ENCODE measurements at places on chromosomes 12 and 14. TPM values are rescaled to one million over a fixed set of nuclear protein-coding genes. Genes with fewer than 3 reads are reported as not detected.

The ENDOU gene
- 0.25 TPM for total RNA-seq

The NXPH4 gene
- total RNA-seq, result not detected

The TBX5 gene
- not detected for total RNA-seq

The KRT81 gene
- not detected for total RNA-seq

The DEGS2 gene
- total RNA-seq, result 0.17 TPM

The CLEC14A gene
- 6.4 TPM for total RNA-seq

The OTX2 gene
- not detected for total RNA-seq

The HOXC12 gene
- not detected for total RNA-seq

The PLEKHA5 gene
- 23.8 TPM for total RNA-seq

- DNase-seq, result no peak
Observed at GRCh38 chr12:76883151-76883550, 4.3 kb upstream of the CSRP2 start.

- DNase-seq, result no peak
Observed at GRCh38 chr12:12599750-12600643, 11.7 kb upstream of the CREBL2 start.

DNA sequence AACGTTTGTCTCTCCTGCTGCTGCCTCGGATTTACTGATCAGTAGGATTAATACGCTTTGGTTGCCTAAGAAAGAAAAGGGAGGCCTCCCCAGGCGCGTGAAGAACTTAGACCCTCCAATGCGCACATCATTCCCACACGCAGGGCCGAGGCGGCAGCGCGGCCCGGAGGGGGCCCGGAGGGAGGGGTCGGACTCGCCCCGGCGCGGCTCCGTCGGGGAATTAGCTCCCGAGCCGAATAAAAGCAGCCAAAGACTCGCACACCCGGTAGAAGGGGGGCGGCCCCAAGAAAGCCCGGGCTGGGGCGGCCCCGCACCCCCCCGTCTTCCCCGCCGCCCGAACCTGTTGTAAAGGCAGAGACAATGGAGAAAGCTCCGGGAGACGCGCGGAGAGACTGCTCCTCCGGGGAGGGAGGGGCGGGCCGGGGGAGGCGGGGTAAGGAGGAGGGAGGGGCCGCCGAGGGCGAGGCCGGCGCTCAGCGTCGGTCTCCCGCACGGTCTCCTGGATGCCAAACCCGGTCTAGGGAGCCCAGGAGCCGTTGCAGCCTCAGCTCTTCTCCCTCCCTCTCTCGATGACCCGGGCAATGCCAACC lies at the start of gene NELL2:
Gene NELL2 (minus strand): TSS at position 362 of the 590 bp plus-strand sequence. CDS start 446 bp downstream, outside the sequence.
- no peak for DNase-seq

DNA sequence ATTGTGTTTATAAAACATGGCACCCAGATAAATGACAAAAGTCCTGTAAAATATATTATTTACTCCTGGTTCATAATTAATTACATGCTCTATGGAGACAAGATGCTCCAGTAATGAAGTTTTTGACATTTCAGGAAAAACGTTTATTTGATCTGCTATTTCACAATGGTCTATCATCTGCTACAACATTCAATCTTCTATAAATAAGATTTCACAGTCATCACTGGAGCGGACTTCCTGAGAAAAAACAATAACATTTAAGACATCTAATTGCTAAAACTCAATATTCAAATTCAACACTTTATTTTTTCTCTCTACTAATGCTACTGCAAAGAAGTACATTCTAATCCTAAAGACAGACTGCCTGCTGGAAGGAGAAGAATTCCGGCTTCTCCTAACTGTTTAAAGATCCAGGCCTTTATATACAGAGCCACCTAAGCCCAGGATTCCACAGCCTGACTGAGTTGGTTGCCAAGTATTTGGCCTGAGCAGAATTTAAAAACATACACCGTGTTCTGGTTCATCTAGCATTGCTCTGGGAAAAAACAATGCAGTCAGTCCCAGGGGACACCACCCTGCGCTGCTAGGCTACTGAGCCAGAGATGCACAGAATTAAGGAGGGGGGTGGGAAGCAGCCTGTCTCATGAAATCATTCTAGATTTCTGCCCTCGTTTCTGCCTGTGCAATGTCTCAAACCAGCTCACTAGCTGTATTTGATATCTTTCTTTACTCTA lies 58.0 kb downstream of the TMTC1 start:
- no peak for DNase-seq

- DNase-seq, result no peak
Observed at GRCh38 chr12:89796798-89797382, 88.3 kb upstream of the ATP2B1 start.

- DNase-seq, result peak; percentile 94
Observed at GRCh38 chr12:45728630-45729232, 775 bp upstream of the ARID2 start.

DNA sequence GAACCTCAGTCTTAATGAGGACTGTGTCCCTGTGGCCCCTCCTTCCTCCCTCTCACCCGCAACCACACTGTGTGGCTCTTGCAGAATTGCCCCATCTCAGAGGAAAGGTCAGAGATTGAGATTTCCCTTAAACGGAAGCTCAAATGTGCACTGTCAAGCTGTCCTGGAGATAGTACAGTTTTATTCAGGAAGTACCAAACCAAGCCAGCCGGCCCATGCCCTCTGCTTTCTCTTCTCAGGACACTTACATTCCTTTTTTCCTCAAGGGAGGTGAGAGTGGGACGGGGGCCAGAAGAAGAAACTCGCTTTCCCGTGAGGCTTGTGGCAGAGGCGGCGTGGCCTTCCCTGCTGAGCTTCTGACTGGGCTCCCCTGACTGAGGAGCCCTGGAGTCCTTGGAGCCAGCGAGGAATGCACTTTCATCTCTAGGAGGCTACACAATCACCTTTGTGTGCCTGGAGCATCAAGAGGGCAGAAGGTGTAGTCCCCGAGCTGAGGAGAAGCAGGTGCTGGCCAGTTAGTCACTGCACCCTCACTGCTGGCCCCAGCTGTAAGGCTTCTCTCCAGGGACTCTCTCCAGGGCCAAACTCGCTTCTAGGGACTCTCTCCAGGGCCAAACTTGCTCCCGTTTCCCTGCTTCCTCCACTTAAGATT lies 24.1 kb upstream of the ATP2A2 start:
- DNase-seq, result no peak

GRCh38 chr12:46244273-46244915 lies 24.4 kb downstream of the SLC38A1 start:
- DNase-seq, result no peak

DNA sequence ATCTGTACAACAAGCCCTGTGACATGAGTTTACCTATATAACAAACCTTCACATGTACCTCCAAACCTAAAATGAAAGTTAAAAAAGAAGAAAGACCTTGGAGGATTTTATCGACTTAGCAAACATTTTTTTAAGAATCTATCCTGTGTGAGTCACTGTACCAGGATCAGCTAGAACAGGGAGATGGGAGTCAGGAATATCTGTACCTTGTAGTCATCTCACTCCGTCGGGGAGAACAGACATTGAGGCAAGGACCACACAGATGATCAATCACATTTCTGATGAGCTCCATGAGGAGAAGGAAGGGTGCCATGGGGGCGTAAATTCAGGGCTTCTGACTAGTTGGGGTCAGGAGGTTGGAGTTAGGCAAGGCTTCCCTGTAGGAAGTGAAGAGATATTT lies 310.6 kb downstream of the VRK1 start:
- DNase-seq, result no peak

GRCh38 chr12:80157645-80158044 lies 58.3 kb downstream of the OTOGL start:
- no peak for DNase-seq

DNA sequence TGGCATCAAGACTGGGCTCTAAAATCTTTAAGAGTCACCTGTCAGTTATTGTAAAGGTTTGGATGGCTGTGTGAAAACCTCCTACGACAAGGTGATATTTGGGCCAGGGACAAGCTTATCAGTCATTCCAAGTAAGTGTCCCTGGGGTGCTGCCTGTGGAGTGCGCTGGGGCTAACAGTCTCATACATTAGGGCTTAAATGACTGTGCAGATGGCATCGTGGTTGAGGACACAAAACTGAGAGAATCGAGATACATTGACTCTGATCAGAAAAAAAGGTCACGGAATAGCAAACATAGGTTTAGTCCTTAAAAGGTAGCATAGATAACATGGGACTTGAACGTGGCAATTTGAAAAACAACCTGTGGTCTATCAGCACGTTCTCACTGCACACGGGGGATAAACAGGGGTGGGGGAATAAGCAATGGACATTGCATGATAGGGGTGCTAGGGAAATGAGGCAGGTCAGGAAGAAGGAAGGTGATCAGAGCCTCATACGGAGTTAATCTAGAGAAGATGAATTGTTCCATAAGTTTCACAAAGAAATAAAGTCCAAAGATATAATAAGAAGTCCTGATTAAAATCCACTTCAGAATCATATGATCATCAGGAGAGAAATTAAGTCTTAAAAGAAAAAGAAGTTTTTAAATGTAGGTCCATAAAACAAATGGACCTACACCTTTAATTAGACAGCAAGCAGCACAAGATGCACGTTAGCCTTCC lies 100.3 kb downstream of the DAD1 start:
- no peak for DNase-seq

DNA sequence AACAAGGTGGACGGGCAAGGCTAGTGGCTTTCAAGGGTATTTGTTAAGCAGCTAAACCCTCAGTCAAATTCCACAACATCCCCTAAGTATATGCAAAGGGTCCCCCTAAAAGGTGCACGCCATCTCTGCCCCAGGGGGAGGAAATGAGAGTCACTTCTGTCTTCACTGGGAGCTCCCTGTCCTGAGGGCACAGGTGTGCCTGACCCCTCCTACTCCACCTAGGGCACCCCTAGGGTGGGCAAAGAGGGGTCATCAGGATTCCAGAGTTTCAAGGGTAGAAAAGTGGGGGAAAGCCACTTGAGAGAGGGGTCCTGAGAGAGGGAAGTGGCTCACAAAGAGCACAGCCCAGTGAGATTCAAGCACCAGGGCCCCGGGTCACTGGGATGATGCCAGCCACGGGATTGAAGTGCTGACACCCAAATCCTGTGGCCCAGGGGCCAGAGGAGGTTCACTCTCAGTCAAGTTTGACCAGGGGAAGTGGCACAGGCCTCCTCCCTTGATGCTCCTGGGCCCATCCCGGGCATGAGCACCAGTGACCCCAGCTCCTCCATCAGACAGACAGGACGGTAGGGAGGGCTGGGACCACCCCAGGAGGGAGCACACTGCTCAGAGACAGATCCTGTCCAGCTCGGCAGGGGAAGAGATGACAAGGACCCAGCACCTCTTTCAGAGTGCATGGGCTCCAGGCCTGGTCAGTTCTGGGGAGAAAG lies 82.3 kb upstream of the BCL11B start:
- DNase-seq, result no peak

- DNase-seq, result no peak
Observed at GRCh38 chr14:23578560-23579310, at the start of gene JPH4. Gene JPH4, minus strand, starts transcription at chr14:23578790. Its CDS starts 1,337 bp downstream, at chr14:23577453.

- DNase-seq, result no peak
Observed at GRCh38 chr12:110906516-110906915, 13.9 kb downstream of the MYL2 start.

- DNase-seq, result no peak
Observed at GRCh38 chr12:530308-530707, 70.6 kb downstream of the B4GALNT3 start.

DNA sequence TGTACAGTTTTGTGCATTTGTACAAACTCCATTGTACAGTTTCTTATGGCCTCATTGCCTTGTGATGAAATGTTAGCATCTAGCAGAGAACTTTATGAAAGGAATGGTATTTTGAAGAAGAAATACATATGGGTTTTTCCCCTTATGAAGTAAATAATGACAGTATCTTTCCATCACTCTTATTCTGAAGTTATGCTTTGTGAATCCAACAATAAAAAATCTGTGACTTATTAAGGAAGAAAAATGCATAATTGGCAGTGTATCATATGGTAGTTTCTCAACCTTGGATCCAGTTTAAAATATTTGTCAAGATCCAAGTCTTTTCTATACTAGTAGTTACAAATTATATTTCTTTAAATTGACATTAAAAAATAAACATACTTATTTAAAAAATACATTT lies 859.1 kb upstream of the FLRT2 start:
- no peak for DNase-seq

DNA sequence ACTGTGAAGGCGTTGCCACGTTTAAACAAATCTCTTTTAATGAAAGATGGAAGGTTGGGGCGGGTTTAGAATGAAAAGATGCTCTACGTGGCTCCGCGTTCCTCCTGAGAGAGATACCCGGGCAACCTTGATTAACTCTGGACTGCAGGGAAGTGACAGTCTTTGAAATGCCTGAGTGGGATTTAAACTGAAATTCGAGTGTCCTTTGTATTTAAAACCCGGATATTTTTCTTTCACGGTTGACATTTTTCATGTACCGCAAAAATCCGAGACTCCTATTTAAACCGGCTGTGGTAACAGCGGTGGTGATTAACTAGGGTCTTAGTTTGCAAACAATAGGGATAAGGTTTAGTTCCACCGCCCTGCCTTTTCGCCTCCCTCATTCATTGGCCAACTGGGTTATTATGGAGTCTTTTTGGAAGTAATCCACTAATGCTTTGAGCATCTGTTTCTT lies 707 bp downstream of the G2E3 start:
- no peak for DNase-seq

DNA sequence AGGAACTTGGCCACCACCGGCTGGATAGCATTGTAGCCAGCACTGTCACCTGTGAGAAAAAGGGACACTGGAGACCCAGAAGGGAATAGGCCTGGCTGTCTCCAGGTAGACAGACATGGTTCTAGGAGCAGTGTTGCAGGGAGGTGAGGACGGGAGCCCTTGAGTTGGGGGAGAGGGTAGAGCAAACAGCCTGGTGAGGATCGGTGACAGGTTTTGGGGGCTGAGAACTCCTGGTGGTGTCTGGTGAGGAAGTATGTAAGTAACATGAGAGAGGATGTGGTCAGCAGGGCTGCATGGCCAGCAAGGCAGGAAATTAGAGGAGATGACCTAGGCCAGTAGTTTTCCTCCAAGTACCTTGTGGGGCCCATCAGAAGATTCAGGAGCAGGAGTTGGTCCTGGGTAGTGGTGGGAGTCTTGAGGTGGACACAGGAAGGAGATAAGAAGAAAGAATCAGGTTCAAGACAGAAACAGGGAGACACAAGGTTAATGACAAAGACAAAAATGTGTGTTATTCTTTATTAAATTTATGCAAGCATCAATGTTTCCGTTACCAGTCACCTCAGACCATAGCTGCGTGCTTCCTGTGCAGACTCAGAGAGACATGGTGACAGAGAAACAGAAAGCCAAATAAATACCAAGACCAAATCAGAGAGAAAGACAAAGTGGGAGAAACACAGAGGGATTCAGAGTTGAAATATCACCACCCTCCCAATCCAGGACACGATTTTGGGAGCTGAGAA lies at the start of gene ARHGAP9:
Gene ARHGAP9 (minus strand): TSS at position 491 of the 740 bp plus-strand sequence. CDS start 460 bp downstream, at position 31.
- no peak for DNase-seq

DNA sequence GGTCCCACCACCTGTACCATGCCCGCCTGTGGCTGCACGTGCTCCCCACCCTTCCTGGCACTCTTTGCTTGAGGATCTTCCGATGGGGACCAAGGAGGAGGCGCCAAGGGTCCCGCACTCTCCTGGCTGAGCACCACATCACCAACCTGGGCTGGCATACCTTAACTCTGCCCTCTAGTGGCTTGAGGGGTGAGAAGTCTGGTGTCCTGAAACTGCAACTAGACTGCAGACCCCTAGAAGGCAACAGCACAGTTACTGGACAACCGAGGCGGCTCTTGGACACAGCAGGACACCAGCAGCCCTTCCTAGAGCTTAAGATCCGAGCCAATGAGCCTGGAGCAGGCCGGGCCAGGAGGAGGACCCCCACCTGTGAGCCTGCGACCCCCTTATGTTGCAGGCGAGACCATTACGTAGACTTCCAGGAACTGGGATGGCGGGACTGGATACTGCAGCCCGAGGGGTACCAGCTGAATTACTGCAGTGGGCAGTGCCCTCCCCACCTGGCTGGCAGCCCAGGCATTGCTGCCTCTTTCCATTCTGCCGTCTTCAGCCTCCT lies 1.1 kb downstream of the INHBE start:
- DNase-seq, result no peak

- DNase-seq, result no peak
Observed at GRCh38 chr12:68827895-68828671, 20.1 kb downstream of the MDM2 start.

GRCh38 chr14:22106700-22107697 lies 433.4 kb upstream of the OR4E1 start:
- no peak for DNase-seq
